Fibroblast of mammary gland (primary cell): ENCODE measurements at places on chromosomes 5 and 9.

DNA sequence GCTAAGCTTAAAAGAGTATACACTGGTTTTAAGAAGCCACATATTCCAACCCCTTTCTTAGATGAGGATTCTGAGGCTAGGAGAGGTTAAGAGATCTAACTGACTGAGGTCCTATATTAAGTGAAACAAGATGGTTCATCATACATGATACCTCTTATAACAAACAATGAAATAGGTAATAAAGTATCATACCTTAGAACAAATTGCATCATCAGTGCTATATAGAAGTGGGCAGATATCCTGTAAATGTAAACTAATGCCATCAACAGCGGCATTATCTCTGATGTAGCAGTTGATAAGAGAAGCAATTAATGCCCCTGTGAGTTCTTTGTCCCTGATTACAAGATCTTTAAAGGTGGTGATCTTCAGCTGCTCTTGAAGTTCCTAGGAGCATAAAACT lies 60.5 kb downstream of the NUP155 start:
- DNase-seq: no peak

GRCh38 chr5:131148835-131149234 lies 16.2 kb downstream of the HINT1 start:
- no peak for DNase-seq

- no peak for DNase-seq
Observed at GRCh38 chr9:21524099-21524830, 42.2 kb upstream of the IFNE start.

- DNase-seq: no peak
Observed at GRCh38 chr5:126341906-126342630, 81.1 kb upstream of the GRAMD2B start.

- no peak for DNase-seq
Observed at GRCh38 chr5:39678534-39678933, 253.8 kb upstream of the DAB2 start.

DNA sequence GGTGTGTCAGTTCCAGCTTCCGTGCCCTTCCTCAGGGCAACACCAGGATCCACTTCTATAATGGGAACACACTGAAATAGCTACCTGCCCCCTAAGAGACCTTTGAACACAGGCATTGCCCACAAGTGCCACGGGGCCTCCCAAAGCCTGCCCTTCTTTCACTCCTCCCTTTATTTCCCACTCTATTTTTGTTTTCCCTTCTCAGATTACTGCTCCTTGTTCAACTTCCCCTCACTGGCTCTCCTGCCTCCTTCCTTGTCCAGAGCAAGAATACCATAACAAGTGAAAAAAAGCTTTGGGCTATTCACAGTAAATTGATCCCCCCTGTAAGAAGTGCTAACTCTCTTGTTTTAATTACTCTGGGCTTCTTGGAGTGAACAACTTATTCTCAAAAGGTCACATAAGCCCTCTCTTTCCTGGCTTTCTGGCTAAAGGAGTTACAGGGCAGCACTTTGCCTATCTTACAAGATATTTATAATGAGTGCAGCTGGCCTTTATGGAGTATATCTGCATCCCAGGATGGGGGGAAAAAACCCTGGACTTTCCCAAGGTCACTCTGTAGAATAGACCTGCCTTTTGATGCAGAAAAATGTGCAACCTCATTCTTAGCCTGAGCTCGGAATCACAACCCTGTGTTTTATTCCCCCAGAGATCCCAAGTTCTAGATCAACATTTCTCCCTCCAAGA lies 11.3 kb downstream of the CTXN3 start:
- DNase-seq: no peak

GRCh38 chr9:16925426-16925825 lies 55.0 kb upstream of the BNC2 start:
- DNase-seq: peak; percentile 48

- DNase-seq: peak; percentile 79
Observed at GRCh38 chr9:121992571-121993212, 100.4 kb downstream of the TTLL11 start.

DNA sequence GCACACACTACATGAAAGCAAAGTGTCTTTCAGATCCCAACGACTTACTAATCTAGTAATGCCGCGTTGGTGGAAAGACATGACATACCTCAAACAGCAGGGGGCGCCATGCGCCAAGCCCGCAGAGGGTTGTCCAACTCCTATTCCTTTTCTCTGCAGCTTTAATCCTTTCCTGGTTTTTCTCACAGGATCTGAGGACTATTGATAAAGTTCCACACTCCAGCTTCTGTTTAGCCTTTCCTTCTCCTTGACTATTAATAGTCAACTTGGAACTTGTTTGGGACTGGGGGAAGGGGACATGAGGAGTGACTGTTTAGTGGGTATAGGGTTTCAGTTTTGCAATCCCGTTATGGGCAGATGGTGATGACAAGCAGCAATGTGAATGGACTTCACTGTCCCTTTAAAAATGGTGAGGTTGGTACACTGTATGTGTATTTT lies 62.9 kb downstream of the OTULIN start:
- peak; percentile 84 for DNase-seq
